NCI-H524 (cell line): ENCODE measurements at places on chromosomes 1 and 21.

DNA sequence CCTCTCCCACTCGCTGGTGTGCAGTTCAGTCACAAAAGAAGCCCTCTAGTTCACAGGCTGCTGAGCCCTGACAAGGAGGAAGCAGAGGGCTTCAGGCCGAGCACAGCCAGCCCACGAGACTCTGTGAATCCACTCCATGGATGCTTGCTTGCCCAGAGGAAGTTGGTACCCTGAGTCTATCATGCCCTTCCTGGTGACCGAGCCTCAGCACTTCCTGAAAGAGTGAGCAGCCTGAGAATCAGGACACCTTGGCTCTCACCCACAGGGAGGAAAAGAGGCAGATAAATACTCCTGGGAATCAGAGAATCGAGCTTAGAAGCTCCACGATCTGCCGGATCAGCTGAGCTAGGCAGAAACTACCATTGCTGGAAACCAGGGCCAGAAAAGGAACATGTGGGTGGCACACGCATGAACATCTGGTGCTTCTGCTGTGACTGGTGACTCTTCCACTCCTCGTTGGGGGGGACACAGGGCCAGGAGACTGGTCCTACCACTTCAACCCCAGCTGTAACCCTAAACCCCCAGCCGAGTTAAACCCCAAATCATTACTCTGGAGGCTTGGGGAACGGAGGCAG lies 376.3 kb upstream of the CAMK1G start:
- no peak for DNase-seq

- DNase-seq, result no peak
Measured at GRCh38 chr1:38558500-38559445, 300.8 kb downstream of the RRAGC start.

DNA sequence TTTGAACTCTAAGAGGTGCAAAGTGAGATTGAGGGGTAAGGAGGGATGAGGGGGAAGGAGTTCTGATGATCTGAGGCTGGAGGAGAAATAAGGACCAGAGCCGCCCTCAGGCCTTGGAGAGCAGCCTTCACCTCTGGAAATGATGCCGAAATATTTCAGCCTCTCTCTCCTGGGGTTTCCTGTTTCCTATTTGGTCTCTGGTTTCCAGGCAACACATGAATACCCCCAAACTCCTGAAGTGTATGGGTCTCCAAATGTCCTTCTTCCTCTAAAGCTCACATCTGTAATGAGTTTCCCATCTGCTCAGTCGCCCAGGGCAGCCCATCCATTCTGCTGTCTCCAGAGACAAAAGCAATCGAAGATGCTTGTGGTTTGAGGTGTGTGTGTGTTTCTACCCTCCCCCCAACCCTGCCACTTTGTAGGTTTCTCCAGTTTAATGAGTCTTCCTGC lies 52.0 kb upstream of the FAM20B start:
- DNase-seq, result no peak

DNA sequence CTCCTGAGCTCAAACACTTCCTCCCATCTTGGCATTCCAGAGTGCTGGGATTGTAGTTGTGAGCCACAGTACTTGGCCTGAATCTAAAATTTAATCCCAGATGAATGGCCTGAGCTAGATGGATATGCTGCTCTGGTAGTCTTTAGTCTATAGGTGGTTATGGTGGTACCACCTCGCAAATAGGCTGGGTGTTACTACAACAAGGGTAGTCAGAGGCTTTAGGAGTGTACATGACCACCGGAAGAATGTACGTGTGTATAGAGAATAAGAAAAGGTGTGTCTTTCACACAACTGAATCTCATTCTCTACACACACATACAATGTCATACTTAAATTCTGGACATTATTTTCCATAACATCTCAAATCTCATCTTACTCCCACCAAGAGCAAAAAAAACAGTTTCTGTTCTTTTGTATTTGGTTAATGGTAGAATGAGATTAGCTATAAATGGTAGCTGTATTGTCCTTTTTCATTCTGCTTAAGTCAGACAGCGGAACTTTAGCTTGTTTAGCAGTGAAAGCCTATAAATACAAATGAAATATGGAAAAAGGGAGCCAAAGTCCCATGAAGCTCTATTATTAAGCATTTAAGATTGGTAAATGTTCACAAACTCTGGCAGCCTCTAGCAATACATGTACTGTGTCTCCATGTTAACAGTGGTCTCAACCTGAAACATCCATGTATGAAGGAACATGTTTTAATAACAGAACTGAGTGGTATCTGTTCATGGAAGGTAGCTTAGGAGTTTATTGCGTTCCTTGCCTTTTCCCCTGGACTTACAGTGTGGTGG lies 16.2 kb downstream of the CAP1 start:
- DNase-seq, result no peak

- DNase-seq, result no peak
Measured at GRCh38 chr1:164673584-164674214, 114.7 kb downstream of the PBX1 start.

- peak; percentile 79 for DNase-seq
Measured at GRCh38 chr1:202037706-202038296, 27.4 kb downstream of the ELF3 start.

DNA sequence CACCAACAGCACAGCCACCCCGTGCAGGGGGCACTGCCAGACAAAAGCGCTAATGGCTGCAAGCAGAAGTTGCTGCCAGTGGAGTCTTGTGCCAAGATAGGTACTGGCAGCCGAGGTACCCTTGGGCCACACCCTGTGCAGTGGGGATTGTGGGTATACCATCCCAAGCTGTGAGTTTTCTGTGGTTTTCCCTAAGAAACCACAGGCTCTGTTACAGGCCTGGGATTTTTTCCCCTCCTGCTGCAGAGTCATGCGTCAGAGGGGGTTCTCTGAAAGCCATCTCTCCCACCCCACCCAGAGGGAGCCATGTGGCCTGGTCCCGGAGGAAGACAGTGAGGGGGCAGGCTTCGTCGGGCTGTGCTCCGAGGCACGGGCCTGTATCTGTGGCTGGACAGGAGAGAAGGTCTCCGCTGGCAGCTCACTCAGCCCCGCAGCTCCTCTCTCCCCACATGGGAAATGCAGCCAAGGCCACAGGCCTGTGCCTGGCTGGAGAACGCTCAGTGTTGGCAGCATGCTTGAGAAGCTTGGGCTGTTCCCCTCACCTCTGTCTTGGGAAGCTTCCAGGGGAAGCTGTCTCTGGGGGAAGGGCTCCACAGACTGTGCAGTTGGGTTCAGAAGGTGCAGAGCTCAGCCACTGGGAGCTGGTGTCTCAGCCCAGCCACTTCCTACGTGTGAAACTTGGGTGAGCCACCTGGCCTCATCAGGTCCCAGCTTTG lies 42.5 kb downstream of the NEK2 start:
- DNase-seq, result no peak

DNA sequence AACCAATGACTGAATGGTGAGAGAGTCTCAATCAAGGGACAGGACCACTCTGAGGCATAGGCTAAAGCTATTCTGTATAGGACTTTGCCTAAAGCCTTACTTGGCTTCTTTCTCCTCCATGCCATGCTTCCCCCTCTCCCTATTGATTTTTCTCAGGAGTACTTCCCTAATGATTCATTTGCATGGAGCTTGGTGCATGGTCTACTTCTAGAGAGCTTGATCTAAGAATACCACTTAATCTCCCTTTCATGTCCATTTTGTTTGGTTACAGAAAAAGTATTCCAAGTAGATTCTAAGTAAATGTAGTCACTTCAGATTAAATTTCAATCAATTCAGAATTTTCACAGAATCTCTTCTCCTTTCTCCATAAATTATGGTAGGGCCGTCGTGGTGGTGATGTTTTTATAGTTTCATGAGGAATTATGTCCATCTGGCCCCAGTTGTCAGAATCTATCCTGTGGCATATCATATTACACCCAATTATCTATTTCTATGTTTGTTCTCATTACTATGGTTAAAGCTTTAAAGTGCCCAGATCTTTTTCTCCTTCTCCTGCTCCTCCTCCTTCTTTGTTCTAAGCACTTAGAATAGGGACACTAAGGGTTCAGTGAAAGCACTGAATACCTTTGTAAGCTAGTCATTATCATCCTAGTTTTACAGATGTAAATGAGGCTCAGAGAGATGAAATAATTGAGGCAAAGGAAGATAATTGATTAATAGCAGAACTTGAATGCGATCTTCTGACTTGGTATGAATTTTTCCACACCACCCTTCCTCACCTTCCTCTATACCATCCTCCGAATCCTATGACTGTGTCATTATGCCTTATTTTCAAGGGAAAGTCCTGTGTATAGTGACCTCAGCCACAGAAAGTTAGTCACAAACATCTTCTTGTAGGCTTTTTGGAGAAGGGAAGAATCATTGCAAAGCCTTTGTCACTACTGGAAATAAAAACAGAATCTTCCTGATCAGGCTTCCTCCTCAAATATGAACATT lies 85.6 kb upstream of the ZRANB2 start:
- peak; percentile 26 for DNase-seq

DNA sequence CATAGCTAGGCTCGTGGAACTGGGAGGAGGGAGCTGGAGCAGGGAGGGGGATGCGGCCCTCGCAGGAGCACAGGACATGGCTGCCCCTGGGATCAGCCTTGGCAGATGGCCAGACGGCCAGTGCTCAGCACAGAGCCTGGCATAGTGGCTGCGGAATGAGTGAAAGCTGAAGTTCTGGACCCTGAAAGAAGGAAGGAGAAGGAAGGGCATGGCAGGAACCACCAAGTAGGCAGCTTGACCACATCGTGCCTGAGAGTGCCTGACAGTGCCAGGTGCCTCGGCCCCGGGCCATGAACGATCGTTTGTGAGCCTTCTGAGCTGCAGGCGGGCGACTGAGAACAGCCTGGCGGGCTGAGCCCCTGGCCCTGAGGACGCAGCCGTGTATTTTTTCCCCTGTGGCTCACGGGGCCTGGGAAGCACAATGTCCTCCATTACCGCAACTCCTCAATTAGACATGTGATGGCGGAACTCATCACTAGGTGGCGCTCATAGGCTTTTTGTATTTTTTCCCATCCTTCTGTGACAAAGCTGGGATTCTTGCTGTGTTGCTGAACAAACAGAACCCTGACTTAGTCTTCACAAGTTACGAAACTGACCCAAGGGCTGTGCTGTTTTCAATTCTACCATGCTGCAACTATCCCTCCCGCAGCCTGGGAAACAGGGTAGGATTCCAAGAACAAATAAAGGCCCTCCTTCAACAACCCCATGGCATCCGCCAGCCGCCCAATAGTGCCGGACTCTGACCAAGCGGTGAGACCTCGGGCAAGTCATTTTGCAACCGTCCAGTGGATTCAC lies 29.9 kb upstream of the TMEM61 start:
- peak; percentile 57 for DNase-seq

DNA sequence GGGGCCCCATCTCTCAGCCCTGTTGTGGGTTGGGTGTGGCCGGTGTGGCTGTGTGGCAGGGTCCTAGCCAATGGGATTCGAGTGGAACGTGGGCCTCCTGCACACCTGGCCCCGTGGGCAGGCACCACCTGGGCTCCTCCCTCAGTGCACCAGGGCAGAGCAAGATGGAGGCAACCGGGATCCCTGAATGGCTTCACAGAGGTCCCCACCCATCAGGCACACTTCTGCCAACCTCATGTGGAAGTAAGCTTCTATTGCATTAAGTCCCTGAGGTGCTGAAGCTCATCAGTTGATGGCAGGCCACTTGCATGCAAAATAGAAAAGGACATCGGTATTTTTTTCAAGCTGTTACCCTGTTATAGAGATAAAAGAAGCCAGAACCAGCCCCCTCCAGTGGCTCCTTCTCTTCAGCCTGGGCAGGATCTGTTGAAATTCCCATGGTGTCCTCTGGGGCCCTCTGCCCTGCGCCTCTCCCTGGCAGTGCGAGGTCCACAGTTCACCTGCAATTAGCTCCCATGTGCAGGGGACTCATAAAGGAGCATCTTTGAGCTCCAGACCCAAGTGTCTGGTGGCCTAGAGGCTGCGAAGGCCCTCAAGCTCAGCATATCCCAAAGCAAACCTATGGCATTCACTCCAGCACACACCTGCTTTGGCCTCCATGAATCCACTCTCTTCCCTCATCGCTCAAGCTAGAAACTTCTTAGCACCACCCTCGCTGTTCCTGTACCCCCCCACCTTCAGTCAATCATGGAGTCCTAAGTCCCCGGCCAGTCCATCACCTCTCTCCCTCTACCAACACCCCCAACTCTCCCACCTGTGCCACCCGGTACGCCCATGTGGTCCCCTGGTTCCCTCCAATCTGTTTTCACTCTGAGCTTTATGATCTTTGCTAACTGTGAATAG lies 2.1 kb upstream of the SLC45A1 start:
- no peak for DNase-seq

GRCh38 chr1:160489513-160490261 lies 33.4 kb downstream of the SLAMF6 start:
- DNase-seq, result no peak

DNA sequence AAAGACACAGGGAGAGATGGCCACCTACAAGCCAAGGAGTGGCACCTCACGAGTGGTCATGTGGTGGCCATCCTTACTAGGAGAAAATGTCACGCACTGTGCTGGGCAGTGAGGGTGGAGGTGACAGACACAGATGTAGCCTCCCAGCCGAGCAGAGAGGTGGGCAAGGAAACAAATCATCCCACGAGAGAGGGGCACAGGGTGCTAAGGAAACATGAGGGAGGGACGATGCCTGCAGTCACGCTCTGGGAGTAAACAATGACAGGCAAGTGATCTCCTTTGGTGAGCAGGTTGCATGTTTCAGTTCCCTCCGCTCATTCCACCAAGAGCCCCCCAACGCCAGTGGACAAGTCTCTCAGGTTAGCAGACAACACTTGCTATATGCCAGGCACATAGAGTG lies 65.8 kb downstream of the CD247 start:
- no peak for DNase-seq

GRCh38 chr21:41847066-41847804 lies 31.9 kb downstream of the PRDM15 start:
- DNase-seq, result no peak

DNA sequence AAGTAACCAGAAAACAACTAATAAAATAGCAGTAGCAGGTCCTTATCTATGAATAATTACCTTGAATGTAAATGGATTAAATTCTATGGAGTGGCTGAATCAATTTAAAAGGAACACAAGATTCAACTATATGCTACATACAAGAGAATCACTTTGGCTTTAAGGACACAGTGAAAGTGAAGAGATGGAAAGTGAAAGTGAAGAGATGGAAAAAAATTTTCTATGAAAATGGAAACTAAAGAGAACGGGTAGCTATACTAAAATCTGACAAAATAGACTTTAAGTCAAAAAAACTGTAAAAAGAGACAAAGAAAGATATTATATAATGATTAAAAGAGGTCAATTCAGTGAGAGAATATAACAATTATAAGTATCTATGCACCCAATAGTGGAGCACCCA lies 54.7 kb downstream of the C1orf185 start:
- no peak for DNase-seq

DNA sequence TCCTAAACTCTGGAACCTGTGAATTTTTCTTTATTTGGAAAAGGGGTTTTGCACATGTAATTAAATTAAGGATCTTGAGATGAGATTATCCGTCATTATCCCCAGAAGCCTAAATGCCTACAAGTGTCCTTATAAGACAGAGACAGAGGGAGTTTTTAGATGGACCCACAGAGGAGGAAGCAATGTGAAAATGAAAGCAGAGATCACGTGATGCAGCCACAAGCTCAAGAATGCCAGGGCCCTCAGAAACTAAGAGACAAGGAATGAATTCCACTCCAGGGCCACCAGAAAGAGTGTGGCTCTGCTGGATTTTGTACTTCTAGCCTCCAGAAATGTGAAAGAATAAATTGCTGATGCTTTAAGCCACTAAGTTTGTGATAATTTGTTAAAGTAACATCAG lies 183.6 kb upstream of the UBE2U start:
- DNase-seq, result peak; percentile 74
